Esophagus muscularis mucosa (tissue), 4 donors: ENCODE measurements at places on chromosomes 5 and 9. TPM values are rescaled to one million over a fixed set of nuclear protein-coding genes. Genes with fewer than 3 reads are reported as not detected.

Gene HK3
- total RNA-seq: 4.2 TPM

Gene RNF183
- not detected for total RNA-seq

Gene BHMT
- 0.83 TPM for total RNA-seq

Gene TMEM252
- 0.34 TPM for total RNA-seq

Gene TSLP
- 1.2 TPM for total RNA-seq

- no peak for DNase-seq
Measured at GRCh38 chr5:173050791-173051190, 5.4 kb upstream of the CREBRF start.

DNA sequence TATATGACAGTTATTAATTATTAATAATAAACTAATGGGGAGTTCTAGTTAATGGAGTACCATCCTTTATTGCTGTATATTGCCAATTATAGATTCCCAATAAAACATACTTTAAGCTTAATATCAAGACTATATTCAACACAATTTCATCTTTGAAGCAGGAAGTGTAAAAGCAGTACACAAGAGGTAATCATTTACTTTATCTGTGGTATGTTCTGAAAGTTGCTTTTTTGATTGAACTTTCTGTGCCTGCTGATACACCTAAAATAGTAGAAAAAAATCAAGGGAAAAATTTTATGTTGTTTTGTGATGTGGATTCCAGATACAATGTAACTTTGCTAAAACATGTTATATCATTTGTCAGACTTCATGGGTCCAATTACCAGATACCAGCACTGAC, 58.0 kb downstream of the ACO1 start:
- DNase-seq: no peak

DNA sequence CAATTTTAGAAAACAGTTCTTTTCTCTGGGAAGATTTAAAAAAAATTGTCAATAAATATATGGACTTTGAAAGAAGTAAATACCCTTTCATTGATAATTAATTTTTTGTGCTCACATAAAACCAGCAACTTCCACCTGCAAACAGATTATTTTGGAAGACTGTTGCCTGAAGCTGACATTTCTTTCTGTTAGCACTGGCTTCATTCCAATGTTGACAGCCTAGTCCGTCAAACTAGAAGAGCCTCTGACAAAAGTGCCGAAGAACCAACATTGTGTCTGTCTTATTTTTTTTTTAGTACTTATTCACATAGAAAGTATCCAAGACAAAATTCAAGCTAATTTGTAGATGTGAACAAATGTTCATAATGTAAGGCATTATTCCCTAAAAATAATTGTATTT, 108.6 kb upstream of the TMEM161B start:
- DNase-seq: no peak

DNA sequence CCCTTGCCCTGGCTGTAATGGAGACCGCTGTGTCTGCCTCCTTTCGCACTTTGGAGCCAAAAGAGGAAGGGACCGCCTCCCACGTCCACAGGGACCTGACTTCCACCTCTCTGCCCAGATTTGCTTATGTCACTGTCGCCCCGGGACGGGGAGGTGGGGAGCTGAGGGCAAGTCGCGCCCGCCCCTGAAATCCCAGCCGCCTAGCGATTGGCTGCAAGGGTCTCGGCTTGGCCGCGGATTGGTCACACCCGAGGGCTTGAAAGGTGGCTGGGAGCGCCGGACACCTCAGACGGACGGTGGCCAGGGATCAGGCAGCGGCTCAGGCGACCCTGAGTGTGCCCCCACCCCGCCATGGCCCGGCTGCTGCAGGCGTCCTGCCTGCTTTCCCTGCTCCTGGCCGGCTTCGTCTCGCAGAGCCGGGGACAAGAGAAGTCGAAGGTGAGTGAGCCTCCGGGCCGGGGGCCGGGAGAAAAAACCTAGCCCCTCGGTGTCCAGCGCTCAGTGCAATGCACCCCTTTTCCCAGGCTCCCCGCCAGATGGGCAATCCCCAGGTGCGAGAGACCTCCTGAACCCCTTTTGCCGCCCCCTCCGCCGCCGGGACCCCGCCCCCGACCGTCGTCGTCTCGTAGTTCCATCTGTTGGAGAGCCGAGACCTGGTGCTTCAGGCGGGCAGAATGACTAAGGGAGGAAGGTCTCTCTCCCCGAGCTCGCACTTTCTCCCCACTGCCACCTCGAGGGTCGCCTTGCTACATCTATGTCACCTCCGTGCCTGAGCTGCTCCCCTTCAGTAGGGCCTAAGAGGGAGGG, at the start of gene GPX3:
GPX3 (plus strand) TSS at position 288 of the 807 bp plus-strand sequence; CDS start at position 352, 64 bp downstream.
- DNase-seq: peak; percentile 98

DNA sequence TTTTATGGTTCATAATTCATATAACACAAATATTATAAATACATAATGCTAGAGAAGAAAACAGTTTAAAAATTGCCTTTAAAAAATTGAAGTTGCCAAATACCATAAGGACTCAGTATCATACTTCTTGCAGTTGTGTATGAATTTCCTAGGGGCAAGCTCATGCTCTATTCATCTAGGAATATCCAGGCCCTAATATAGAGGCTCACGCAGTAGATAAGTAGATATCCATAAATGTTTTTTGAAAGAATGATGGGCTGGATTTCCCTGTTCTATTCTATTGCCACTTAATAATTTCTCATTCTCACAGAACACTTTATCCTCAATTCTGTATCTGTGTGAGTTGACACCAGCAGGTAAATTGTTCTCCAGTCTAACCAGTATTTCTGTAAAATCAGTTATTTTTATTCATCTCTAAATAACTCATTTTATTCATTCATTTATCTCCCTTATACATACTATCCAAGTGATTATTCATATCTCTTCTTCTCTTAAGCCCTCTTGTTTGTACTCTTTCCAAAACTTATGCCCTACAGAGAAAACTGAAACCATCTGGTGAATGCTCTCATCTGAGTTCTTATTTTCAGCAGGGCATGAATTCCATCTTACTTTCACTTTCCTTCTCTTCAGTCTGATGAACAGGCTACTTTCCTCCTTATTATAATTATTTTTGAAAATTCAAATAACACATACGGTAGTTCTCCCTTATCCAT, 97.1 kb downstream of the SLC44A1 start:
- DNase-seq: no peak

- no peak for DNase-seq
Measured at GRCh38 chr5:137954131-137954879, 65.0 kb downstream of the PKD2L2 start.

DNA sequence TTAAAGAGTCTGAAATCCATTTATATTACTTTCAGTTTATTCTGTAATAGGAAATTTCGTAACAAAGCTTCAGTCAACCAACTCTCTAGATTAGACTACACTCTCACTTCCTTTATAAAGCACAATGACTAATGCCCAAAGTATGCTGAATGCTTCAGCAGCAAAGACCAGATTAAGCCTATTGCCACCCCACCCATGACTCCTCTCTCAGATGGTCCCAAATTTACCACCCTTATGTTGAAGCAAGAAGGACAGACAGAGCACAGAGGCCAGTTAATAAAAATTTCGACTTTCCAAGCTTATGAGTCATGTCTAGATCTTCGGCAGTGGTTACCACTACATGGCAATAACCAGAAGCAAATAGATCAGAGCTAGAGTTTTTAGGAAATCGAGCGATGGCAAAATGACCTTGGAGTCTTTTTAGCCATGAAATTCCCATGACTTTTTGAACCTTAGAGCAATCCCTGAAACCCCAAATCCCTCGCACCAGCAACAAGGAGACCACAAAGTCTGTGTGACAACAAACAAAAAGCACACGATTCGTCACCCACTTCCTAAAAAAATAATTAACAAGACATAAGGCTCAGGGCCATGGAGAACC, 287.8 kb upstream of the RASA1 start:
- DNase-seq: no peak

- DNase-seq: no peak
Measured at GRCh38 chr5:180136630-180137381, 65.2 kb upstream of the RNF130 start.
